Lower leg skin (tissue), 4 donors: ENCODE measurements at places on chromosomes 13 and 19. TPM values are rescaled to one million over a fixed set of nuclear protein-coding genes. Genes with fewer than 3 reads are reported as not detected.

TTC9B gene
- not detected for total RNA-seq

DNA sequence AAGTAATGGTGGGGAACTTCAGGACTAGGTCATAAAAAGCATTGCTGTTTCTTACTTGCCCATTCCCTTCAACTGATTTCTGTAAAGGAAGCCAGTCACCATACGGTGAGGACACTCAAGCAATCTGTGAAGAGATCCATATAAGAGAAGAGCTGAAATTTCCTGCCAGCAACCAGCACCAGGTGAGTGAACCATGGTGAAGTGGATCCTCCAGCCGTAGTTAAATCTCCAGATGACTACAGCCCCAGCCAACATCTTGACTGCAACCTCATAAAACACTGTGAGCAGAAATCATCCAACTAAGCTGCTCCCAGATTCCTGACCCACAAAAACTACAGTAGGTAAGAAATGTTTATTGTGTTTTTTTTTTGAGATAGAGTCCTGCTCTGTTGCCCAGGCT, 3.8 kb upstream of the SLC6A16 start:
- no peak for DNase-seq

DNA sequence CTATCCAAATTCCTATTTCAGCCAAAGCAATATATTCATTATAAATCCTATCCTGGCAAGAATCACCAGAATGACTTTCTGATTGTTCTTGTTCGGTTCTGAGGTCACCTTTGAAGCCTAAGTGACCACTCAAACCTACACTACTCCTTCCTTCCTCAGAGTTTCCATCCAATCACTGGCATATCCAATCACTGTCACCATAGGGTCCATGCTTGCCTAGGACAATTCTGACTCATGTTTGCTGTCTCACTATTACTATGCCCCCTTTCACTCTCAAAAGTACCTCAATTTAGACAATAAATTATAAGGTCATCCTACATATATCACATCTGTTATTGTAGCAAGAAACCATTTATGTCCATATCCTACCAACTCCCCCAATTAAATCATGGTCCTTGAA, 58.9 kb downstream of the UBL3 start:
- DNase-seq, result no peak

GRCh38 chr19:2027361-2027760, 11.8 kb upstream of the BTBD2 start:
- no peak for DNase-seq

- no peak for DNase-seq
Measured at GRCh38 chr13:34805347-34805746, 136.7 kb upstream of the NBEA start.

ANGPTL4 gene
- 26.0 TPM for total RNA-seq

DNA sequence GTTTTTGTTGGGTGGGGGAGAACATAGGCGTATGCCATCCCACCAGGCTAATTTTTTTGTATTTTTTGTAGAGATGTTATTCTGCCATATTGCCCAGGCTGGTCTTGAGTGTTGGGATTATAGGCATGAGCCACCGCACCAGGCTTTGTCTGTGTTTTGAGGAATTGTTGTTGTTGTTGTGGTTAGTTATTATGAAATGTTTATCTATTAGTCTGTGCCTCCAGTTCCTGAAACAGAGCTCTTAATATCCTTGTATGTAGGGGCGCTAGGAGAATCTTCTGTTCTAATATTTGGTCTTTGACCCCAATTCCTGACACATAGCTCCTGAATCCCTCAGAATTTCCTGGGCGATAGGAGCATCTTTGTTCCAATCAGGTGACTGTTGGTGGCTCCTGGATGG, 5.6 kb upstream of the LATS2 start:
- no peak for DNase-seq

ZNF723 gene
- total RNA-seq, result not detected

DNA sequence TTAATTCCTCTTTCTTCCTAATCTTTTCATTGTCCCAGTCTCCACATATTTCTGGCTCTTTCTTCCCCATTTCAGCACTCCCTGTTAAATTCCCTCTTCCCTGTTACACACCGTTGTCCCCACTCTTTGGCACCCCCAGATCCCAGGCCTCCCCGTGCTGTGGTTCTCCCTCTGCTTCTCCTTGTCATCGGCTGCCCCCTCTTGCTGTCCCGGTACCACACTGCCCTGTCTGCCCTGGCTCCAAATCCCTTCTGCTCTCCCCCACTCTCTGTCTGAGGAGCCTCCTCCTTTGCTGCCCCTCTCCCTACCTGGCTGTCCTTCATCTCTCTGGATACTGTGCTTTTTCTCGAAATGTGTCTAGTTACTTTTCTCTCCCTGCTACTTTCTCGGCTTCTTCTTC, 983 bp downstream of the ZNF415 start:
- DNase-seq, result no peak

- DNase-seq, result no peak
Measured at GRCh38 chr19:3114018-3114726, 20.0 kb downstream of the GNA11 start.

DNA sequence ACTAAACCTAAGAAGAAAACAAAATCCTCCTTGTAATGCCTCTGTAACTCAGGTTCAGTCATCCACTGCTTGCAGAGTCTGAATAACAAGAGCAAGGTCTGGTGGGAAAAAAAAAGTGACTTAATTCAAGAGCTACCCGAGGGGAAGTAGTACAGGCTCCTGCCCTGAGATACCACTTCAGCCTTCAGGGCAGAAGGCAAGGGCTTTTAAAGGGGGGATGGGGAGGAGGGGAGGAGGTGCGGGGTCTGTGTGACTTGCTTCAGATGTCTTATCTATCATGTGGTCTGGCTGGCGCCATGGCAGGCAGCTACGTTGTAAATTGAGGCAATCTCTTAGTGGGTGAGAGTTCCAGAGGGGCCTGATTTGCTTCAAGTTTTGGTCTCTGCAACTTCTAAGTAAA, 66.7 kb downstream of the LRRC63 start:
- DNase-seq, result no peak

- peak; percentile 83 for DNase-seq
Measured at GRCh38 chr19:38862321-38863059, 12.7 kb upstream of the HNRNPL start.

DNA sequence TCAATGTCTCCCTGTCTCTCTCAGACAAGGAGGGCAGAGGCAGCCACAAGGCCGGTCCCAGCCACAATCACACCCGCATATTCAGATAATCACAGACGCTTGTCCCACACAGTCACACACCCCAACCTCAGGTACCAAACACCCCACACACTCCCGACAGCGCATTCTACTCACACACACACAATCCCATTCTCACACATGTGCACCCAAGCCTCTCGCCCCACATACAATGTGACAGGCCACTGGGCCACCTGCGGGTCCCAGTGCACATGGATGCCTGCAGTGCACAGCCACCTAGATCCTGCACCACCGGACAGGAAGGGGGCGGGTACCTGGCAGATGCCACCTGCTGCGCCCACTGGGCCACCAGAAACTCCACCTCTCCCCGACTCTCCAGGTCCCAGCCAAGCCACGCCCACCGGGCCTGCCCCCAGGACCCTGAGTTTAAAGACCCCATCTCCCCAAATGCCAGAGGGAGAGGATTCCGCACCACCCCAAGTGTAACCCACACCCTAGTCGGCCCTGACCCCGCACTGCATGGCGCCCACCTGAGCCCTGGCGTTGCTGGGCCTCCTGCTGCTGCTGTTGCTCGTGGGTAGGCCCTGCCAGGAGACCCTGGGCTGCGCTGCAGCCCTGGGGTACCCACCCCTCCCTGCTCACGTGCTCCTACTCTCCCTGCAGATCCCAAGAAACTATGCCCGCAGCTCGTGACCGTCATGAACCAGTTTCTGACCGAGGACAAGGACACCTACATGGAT, 10.6 kb downstream of the SCGB2B2 start:
- no peak for DNase-seq

GRCh38 chr19:40424637-40425449, 949 bp downstream of the SERTAD1 start:
- DNase-seq, result no peak

SIGLEC9 gene
- total RNA-seq, result 0.30 TPM

- DNase-seq, result no peak
Measured at GRCh38 chr13:34430294-34430693, 511.8 kb upstream of the NBEA start.

- DNase-seq, result no peak
Measured at GRCh38 chr19:46040952-46041500, at the start of gene IGFL4. IGFL4 (minus strand) TSS chr19:46041002; CDS start chr19:46040962, 40 bp downstream.

DNA sequence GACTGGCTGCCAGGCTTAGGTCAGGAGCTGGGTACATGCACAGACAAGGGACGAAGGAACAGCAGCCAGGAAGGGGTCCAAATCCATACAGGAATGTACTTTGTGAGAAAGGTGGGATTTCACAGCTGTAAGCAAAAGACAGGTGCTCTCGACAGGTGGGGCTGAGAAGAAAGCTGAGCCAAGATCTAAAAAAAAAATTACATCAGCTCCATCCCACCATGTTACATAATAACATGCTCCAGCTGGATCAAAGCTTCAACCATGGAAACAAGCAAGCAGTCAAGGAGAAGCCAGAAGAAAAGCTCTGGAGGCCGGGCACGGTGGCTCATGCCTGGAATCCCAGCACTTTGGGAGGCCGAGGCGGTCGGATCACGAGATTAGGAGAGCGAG, 8.0 kb downstream of the UBXN6 start:
- DNase-seq, result no peak

- DNase-seq, result no peak
Measured at GRCh38 chr13:21501686-21502085, 42.6 kb upstream of the ZDHHC20 start.

GRCh38 chr13:23547000-23547590, 23.1 kb upstream of the TNFRSF19 start:
- DNase-seq, result no peak

DNA sequence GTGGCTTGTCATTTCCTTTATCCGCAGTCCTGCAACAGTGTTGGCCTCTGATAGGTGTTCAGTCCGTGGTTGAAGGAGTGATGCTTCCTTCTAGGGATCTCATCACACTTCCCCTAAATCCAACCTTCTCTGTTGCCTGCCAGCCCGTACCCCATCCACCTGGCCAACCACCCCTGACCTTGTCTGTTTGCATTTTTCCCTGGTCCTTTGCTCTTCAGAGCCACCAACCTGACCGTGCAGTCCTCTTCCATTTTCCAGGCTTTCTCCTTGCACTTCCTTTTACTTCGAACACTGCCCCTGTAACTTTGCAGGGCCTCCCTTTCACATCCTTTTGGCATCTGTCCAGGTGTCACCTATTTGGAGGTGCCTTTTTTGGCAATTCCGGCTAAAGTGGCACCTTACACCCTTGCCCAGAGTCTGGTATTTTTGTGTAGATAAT, 696 bp downstream of the ZNF460 start:
- no peak for DNase-seq

- peak; percentile 73 for DNase-seq
Measured at GRCh38 chr13:76764429-76764828, 121.8 kb downstream of the KCTD12 start.

DNA sequence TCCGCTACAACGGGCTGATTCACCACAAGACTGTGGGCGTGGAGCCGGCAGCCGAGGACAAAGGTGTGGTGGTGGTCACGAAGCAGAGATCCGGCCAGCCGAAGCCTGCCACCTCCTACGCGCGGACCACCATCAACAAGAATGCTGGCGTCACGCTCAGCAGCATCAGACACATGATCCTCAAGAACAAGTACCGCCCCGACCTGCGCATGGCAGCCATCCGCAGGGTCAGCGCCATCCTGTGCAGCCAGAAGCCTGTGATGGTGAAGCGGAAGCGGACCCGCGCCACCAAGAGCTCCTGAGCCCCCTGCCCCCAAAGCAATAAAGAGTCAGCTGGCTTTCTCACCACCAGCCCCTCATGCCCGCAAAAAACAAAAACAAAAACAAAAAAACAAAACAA, 34.4 kb downstream of the ZNF44 start:
- DNase-seq, result no peak

- no peak for DNase-seq
Measured at GRCh38 chr13:77623806-77624205, 73.7 kb upstream of the SLAIN1 start.

GRIN2D gene
- 0.39 TPM for total RNA-seq

DNA sequence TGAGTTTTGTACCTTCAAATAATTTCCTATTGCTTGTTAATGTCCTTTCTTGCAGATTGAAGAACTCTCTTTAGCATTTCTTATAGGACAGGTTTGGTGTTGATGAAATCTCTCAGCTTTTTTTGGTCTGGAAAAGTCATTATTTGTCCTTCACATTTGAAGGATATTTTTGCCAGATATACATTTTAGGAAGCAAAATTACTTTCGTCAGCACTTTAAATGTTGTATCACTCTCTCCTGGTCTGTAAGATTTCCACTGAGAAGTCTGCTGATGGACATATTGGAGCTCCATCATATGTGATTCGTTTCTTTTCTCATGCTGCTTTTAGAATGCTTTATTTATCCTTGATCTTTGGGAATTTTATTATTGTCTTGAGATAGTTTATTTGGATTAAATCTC, 105.5 kb downstream of the TNFSF13B start:
- no peak for DNase-seq

GRCh38 chr19:7257148-7258040, 36.8 kb downstream of the INSR start:
- DNase-seq, result peak; percentile 90

PALM3 gene
- total RNA-seq, result not detected

DNA sequence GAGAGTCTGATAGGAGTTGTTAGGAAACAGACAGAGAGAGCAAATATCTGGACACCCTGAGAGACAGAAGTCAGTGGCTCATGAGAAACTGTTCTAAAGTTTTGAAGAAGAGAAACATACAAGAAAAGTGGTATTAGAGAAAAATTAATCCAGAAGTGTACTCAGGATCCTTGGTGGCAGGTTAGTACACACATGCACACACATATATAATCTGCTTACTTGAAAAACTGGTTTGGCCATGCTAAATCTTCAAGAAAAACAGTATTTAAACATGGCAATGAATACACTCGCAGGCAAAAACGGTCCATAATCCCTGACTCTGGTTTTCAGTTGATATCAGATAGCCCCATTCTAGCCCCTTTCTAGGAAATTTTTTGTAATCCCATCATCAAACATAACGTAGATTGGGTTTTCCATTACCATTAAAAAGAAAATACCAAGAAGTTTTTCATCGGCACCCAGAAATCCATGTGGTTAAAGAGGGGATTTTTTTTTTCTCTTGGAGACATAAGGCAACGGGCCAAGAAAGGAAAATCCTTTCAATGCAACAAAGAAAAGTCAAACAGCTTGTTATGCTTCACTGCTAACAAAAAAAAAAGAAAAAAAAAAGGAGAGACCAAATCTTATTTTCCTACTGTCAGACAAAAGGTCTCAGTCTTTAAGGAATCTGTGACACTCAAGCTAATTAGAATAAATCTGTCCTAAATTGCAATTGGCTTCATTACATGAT, 178.0 kb upstream of the MIR17HG start:
- DNase-seq, result no peak

GRCh38 chr13:52187029-52187423, 27.6 kb upstream of the NEK3 start:
- DNase-seq, result no peak
